ENCODE measurements at places on chromosomes 2 and 18. TPM values are rescaled to one million over a fixed set of nuclear protein-coding genes. Genes with fewer than 3 reads are reported as not detected.

Gene NT5C1B
- total RNA-seq: 59.4 TPM

Gene PSMA8
- total RNA-seq: 13.1 TPM

Gene SIGLEC15
- total RNA-seq: 0.19 TPM

Gene CCDC88A
- total RNA-seq: 121 TPM

Gene GAREM1
- total RNA-seq: 16.2 TPM

Gene WDR35
- total RNA-seq: 18.5 TPM

Gene SERPINB10
- total RNA-seq: not detected

Gene PID1
- total RNA-seq: 8.1 TPM

Gene POTEI
- 38.7 TPM for total RNA-seq

Gene ELOA2
- 8.4 TPM for total RNA-seq

Gene LIPG
- 25.4 TPM for total RNA-seq

Gene SLC25A52
- 5.7 TPM for total RNA-seq

Gene SP140
- total RNA-seq: 2.0 TPM

Gene TLX2
- 4.5 TPM for total RNA-seq

Gene UGT1A3
- total RNA-seq: not detected

Gene AQP12B
- total RNA-seq: not detected

Gene SEC11C
- total RNA-seq: 27.1 TPM

Gene REG3G
- total RNA-seq: 69.7 TPM

Gene FZD7
- 9.1 TPM for total RNA-seq

Gene CPO
- total RNA-seq: 0.71 TPM

Gene ZNF396
- total RNA-seq: 7.3 TPM

Gene KCNG2
- 7.6 TPM for total RNA-seq

Gene MYO3B
- total RNA-seq: 2.5 TPM
